ENCODE measurements at places on chromosomes 5 and 9.

GRCh38 chr5:2570586-2570985 lies 180.9 kb downstream of the IRX2 start:
- no peak for DNase-seq

DNA sequence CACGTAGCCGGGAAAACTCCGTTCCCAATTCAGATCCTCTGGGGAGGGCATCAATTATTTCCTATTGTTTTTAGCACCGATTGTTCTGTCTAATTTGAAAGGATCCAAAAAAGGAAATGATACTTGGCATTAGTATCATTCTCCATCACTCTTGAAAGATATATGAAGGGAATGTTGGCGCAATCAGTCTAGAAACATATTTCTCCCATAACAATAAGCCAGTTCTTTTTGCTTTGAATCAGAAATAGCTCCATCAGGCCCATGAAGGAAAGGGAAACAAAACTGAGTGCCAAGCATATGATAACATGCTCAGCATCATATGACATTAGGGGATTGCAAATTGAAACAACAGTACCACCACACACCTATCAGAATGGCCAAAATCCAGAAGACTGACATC lies 39.8 kb downstream of the SRD5A1 start:
- no peak for DNase-seq

- no peak for DNase-seq
Measured at GRCh38 chr5:130975847-130976246, 189.2 kb downstream of the HINT1 start.

- no peak for DNase-seq
Measured at GRCh38 chr9:14062586-14063221, 251.2 kb downstream of the NFIB start.

DNA sequence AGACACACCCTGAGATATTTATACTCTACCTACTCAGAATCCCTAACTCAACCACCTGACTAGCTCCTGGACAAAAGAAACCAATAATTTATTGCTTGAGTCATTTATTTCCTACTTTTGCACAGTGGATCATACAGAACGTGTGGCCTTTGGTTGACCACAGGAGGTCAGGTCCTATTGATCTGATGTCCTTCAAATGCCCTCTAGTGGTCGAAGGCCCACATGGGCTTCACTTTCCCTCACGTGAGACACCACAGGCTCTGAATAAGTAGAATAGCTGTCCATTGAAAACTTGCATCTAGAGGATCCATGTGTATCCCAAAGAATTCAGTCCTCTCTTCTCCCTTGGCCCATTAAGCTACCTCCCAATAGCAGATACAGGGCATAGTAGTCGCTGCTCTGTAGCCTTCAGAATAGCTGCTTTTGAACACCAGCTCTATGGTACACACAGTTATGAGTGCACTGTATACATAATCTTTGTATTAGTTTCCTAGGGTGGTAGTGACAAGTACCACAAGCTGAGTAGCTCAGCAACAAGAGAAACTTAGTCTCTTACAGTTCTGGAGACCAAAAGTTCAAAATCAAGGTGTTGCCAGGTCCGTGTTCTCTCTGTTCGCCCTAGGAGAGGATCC lies 177.6 kb upstream of the SMARCA2 start:
- DNase-seq: no peak

DNA sequence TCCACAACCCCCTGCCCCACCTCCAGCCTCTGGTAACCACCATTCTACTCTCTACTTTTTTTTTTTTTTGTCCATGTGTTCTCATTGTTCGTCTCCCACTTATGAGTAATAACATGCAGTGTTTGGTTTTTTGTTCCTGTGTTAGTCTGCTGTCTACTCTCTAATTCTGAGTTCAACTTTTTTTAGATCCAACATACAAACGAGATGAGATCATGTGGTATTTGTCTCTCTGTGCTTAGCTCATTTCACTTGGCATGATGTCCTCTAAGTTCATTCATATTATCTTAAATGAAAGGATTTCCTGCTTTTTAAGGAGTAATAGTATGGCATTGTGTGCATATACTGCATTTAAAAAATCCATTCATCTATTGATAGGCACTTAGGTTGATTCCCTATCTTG lies 130.9 kb downstream of the NMUR2 start:
- no peak for DNase-seq

GRCh38 chr5:157729858-157730257 lies 1.4 kb upstream of the THG1L start:
- DNase-seq: no peak

DNA sequence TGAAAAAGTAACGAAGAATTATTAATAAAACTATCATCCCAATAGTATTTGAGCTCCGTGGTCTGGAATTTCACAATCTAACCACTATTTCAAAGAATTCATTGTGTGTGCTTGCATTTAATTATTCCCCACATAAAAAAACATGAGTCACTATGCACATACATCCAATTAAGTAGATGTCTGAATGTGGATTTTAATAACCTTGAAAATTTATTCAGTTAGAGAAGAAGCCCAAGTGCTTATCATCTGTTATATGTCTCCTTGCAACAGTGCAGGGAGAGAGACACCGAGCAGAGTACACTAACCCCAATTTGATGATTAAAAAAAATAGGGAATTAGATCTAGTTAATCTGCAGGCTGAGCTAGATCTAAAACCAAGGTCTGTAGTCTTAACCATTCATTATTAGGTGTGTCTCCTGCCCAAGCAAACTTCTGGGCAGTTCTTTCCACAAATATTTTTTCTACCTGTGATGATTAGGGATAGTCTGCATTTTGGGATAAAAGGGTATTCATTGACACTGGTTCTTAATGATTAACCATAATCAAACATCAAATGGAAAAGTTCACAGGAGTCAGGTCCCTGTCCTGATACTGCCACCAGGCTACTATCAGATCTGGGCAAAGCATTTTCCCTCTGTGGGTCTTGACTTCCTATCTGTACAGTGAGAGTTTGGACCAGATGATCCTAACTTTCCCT lies 164.2 kb downstream of the GRIA1 start:
- no peak for DNase-seq

GRCh38 chr9:72185561-72185960 lies 36.3 kb downstream of the GDA start:
- no peak for DNase-seq

DNA sequence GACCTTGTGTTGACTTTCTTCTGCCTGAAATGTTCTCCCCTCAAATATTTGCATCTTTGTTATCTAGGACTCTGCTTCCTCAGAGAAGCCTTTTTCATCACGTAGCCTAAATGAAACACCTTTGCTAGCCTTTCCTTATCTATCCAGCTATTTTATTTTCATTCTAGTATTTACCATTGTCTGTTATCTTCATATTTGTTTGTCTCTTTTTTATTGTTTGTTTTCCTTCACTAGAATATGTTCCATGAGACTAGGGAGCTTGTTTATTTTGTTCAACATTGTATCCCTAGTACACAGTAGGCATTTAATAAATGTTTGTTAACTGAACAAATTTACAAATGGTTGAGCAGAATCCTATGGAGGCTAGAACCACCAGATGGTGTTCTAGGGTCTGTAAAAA lies 178.0 kb downstream of the NPR3 start:
- DNase-seq: no peak

DNA sequence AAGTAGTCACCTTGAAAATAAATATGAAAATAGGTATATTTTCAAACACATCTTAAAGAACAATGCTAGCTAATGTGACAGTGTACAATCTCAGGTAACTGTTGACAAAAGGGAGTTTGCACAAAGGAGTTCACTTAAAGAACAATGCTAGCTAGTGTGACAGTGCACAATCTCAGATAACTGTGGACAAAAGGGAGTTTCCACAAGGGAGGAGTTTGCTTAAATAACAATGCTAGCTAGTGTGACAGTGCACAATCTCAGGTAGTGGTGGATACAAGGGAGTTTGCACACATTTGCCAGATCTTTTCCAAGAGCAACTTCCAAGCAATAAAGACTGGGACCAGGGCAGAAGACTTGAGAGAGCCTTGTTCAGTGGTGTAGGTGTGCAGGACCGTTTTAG lies 442.9 kb upstream of the FTMT start:
- no peak for DNase-seq

- no peak for DNase-seq
Measured at GRCh38 chr5:81825237-81825636, 74.3 kb upstream of the SSBP2 start.

GRCh38 chr5:41067714-41068568 lies 3.2 kb downstream of the MROH2B start:
- no peak for DNase-seq

- no peak for DNase-seq
Measured at GRCh38 chr9:89432986-89433530, 64.9 kb downstream of the SEMA4D start.

DNA sequence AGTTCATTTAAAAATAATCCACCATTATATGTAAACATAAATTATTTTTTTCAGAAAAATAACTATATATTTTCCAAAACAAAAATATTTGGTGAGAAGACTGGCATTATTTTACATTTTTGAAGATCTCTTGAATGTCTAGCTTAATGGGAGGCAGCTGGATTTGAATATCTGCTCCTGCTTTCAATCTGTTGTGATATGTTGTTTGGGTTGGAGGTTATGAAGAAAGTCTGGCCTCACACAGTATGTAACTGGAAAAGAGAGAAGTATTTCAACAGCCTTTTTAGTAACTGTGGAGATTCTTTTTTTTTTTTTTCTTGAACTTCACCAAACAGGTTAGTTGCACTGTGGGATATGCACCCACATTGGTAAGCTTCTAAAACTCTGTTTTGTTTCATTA lies 84.7 kb upstream of the SLIT3 start:
- DNase-seq: no peak

DNA sequence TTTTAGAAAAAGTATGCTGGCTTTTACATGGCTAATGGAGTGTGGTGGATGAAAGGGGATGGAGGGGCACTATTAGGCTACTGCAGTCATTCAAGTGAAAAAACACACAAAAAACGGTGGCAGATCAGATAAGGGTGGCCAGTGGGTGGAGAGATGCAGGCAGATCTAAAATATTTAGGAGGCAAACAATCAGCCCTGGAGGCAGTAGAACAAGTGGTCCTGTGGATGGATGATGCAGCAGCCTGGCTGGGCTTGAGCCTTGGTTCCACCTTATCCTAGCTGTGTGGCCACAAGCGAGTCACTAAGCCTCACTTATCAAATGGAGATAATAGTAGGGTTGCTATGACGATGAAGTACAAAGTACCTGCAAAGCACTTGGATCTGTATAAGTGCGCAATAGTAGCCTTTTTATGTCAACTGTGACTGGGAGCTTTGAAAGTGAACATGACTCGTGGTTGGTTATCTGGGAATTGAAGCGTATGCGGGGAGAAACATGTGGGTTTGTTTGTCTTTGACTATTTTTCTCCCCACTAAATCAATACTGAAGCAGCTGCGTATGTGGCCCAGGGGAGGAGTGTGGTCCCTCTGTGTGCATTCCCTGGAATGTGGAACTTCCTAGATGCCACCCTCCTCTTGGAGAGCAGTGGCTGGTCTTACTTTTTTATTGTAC lies 20.2 kb downstream of the NSG2 start:
- DNase-seq: no peak

DNA sequence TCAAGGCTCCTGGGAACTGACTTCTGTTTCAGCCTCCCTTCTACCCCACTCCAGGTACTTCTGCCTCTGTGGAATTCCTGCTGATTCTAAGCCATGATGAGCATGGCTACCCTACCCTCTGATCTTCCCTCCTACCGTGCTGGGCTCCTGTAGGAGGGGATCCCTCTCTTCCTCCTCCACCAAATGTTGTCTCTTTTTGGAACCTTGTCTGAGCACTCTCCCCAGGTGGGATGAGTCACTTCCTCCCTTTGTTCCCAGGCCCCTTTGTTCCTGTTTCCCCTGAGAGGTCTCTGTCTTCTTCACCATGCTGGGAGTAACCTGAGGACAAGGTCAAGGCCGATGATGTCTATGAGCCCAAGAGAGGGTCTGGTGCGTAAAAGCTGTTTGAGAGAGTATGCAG lies 213.2 kb downstream of the GABBR2 start:
- no peak for DNase-seq

- no peak for DNase-seq
Measured at GRCh38 chr5:135130261-135131215, 96.5 kb upstream of the PITX1 start.

- DNase-seq: no peak
Measured at GRCh38 chr9:71690063-71690688, 78.1 kb downstream of the CEMIP2 start.

DNA sequence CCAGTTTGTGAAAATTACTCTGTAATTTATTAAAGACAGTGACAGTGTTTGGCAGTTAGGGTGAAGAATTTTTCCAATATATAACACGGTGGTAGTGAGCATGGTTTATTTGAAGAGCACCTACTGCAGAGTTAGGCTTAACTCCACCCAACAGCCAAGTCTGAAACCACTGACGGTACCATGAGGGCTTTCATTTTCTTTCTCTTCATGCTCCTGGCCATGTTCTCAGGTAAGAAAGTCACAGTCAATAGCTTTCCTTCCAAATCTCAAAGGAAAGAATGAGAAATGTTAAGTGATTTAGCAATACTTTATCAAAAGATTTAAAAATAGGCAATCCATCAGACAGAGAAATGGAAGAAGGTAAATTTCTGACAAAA lies at the start of gene MARCOL:
TSS of gene MARCOL (plus strand) at position 108 of the 377 bp plus-strand sequence. CDS start at position 181, 73 bp downstream.
- DNase-seq: no peak

DNA sequence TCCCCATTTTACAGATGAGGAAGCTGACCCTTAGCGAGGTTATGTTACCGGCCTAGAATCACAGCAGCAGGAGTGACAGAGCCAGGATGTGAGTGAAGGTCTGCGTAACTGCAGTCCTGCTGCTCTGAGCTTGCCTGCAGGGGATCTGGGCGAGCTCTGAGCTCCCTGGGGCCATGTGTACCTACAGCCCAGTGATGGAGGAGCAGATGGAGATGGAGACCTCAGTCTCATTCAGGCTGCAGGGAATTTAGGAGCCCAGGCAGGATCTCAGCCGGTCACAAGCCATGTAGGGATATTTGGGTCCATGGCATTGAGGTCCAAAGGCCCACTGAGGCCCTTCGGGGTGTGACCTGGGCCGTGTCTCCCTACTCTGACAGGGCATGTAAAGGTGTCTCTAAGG lies 170.6 kb downstream of the CACNA1B start:
- DNase-seq: no peak

- DNase-seq: no peak
Measured at GRCh38 chr5:125236007-125236406, 489.6 kb upstream of the ZNF608 start.

GRCh38 chr9:136305804-136306203 lies 1.9 kb upstream of the CCDC187 start:
- no peak for DNase-seq

DNA sequence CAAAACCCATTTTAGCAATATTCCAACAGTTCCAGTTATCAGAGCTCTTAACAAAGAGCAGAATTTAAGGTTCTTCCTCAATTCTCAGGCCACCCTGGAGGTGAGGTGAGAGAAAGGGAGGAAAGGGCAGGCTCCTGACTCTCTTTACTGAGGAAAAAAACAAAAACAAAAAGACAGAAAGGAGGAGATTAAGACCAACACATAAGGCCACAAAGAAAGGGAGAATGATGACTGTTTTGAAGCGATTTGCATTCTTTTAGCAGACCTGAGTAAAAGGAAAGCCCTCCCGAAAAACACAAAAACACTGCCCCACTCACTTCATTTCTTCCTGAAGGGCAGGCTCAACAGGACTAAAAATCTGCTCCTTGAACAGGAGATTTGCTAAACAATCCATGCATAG lies 300.5 kb downstream of the ARL15 start:
- no peak for DNase-seq

- DNase-seq: peak; percentile 72
Measured at GRCh38 chr9:127578952-127579853, 32.9 kb upstream of the STXBP1 start.

Data from activated CD4-positive, CD25-positive, alpha-beta regulatory T cell treated with anti-CD3 and anti-CD28 coated beads, Interleukin-2, amount 50 U/mL, for 72 hours (primary cell).